IPS DF 6.9 (cell line): ENCODE measurements at places on chromosomes 3 and 15.

DNA sequence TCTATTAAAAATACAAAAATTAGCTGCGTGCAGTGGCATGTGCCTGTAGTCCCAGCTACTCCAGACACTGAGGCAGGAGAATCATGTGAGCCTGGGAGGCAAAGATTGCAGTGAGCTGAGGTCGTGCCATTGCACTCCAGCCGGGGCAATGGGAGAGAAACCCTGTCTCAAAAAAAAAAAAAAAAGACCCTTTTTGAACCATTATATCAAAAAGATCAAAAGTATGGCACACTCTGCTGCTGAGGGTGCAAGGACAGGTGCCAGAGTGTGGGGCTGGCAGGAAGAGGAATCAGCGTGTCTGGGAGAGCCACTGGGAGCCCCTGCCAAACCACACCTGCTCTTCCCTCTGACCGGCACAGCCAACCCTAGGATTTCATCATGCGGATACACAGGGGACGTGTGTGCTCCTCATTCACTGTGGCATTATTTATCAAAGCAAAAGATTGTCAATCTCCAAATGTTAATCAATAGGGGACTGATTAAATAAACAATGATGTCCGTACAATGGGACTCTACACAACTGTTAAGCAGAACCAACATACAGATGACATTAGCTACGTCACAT lies 147.3 kb upstream of the TLE3 start:
- no peak for DNase-seq

- no peak for DNase-seq
These were observed 83.6 kb upstream of the XCR1 start for GRCh38 chr3:46110701-46111493.

DNA sequence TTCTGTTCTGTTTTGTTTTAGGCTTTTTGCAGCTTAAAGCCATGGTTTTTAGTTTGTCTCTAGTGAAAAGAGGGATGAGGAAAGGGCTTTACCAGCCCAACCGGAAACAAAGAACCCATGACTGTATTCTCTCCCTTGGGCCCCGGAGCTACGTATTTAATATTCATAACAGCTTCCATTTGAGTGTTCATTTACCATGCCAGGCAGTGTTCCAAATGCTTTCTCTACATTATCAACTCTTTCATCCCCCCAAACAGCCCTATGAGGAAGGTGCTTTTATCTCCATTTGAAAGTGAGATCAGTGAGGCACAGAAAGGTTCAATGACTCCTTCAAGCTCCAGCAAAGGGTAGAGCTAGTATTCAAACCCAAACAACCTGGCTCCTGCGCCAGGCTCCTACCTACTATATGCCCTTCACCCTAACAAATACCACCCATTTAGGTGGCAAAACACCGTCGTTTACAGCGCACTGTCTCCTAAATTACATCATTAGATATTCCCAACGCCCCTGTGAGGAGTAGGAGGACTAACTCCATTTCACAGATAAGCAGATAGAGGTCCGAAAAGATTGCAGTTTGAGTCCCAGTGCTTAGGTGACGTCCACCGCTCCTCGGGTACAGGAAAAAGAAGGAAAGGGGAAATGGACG lies 27.9 kb downstream of the GTPBP8 start:
- DNase-seq, result no peak

GRCh38 chr15:38720893-38721567 lies 156.4 kb upstream of the RASGRP1 start:
- no peak for DNase-seq

DNA sequence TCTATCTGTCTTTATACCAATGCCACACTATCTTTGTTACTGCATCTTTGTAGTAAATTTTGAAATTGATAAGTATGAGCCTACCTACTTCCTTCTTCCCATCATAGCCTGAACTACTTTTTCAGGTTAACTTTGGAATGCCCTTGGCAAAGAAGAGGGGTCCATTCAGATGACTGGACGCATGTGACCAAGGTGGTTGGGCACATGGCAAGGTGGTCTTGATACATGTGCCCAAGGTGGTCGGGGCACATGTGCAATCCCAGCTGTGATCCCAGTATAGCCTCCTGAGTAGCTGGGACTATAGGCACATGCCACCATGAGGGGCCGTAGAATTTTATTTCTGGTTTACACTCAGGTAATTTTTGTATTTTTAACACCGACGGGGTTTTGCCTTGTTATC lies 330.2 kb downstream of the GABRB3 start:
- DNase-seq, result no peak

GRCh38 chr3:69998759-69999139 lies 784 bp upstream of the SAMMSON start:
- no peak for DNase-seq

DNA sequence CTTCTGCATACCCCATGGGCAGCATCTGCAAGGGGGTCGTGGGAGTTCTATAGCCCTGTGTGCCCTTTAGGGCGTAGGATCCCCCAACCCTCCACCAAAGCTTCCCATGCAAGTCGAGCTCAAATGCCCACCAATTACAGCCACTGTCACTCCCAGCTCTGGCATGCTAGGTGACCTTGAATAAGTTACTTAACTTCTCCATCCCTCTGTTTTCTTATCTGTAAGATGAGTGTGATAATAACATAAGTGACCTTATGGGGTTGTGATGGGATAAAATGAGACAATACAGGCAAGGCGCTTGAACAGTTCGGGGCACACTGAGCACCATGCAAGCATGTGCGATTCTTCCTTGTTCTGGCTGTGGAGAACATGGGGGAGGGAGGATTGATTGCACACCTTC lies 74.8 kb upstream of the POMGNT2 start:
- no peak for DNase-seq

DNA sequence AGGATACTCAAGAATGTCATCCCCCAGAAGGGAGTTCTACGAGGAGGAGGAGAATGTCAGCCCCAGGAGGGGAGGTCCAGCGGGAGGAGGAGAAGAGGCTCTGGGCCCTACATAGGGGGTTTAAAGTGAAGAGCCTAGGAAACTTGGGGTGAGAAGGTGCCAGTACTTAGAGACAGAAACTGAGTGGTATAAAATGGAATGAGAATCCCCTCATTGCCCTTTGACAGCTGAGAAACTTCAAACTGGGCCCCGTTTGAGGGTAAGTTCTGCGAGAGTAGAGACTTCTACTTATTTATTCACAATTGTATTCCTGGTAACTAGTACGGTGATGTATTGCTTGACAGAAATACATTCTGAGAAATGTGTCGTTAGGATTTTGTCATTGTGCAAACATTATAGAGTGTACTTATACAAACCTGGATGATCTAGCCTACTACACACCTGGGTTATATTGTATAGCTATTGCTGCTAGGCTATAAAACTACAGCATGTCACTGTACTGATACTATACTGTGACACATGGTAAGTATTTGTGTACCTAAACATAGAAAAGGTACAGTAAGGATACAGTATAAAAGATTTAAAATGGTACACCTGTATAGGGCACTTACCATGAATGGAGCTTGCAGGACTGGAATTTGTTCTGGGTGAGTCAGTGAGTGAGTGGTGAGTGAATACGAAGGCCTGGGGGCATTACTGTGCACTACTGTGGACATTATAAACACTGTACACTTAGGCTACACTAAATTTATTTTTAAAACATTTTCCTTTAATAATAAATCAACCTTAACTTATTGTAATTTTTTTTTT lies 62.0 kb downstream of the TSC22D2 start:
- DNase-seq, result no peak

- no peak for DNase-seq
These were observed 111.4 kb upstream of the CCNL1 start for GRCh38 chr3:157271283-157271882.

DNA sequence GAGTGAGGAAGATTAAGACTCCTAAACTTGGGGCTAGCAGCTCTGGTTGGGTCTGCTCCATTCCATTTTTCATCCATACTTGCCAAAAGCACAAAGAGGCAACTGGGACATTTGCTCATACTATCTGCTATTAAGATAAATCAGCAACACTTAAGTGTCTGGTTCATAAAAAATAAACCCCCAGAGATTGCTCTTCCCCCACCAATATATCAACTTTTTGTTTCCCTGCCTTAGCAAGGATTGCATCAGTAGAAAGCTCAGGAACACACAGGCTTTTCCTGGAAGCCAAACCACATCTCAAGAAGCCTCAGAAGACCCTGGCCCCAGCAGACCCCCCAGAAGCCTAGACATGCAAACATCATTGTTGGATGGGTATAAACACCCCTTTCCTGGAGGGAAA lies 232.4 kb upstream of the WNT5A start:
- no peak for DNase-seq

- no peak for DNase-seq
These were observed 734 bp downstream of the TBL1XR1 start for GRCh38 chr3:177196456-177197040.

- DNase-seq, result no peak
These were observed 373.7 kb upstream of the NECTIN3 start for GRCh38 chr3:110697961-110698360.

DNA sequence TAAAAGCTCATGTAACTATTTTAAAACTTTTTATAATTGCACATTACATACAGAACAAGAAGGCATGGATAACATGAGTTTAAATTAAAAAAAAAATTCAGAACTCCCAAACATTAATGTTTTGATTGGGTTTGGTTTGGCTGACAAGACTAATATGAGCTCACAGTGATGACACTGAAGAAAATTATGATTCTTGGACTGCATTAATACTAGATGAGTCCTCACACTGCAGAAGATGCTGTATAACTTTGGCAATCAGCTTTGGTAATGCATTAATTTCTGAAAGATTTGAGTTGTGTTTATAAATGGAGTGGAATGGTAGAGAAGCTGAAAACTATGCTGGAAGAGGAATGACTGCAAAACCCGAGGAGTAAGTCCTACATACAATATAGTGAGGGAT lies 358.9 kb downstream of the PLCL2 start:
- DNase-seq, result no peak

- no peak for DNase-seq
These were observed 80.4 kb downstream of the IQCH start for GRCh38 chr15:67335026-67335425.
